ENCODE measurements at places on chromosomes 4 and X.

DNA sequence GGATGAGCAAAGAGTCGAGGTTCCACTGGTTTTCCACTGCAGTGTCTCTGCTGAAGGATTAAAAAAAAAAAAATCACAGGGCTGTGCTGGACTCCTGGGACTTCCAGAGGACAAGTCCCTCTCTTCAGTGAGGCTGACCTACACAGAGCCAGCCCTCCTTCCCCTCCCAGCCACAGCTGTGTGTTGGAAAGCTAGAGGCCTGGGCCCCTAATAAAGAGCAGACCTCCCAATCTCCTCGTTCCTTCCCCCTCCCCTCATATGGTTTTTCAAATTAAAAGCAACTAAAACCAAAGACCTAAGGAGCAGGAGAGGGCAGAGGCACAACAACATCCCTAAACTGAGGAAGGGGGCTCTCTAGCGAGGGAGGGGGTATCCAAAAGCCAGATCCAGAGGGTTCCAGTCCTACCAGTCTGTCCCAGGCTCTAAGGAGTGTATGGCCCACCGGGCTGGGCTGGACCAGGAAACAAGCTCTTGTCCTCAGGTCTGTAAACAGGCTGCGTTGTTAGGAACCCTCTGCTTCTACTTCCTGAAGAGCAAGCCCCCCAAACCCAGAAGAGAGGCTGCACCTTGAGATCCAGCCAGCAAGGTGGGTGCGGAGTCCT is 4.0 kb upstream of the PDGFRA start:
- no peaks in the 10 kb centered on the region for H3K36me3 ChIP-seq
- peaks cover 2% of the 10 kb centered on the region for H3K4me1 ChIP-seq
- H3K27ac ChIP-seq: no peak overlapping the region
- H3K4me3 ChIP-seq: no peak overlapping the region
- H3K27me3 ChIP-seq: no peaks in the 10 kb centered on the region

- no peak overlapping the region for H3K27ac ChIP-seq
- no peaks in the 10 kb centered on the region for H3K27me3 ChIP-seq
- H3K4me3 ChIP-seq: no peak overlapping the region
- peaks cover 6% of the 10 kb centered on the region for H3K4me1 ChIP-seq
- H3K36me3 ChIP-seq: no peaks in the 10 kb centered on the region
These were observed 103.7 kb upstream of the RAPGEF2 start for GRCh38 chr4:158999166-158999682.

GRCh38 chr4:105551965-105552746 is at the start of gene ARHGEF38:
TSS of gene ARHGEF38 (plus strand) at chr4:105552620. CDS start at chr4:105552766, 146 bp downstream.
- no peaks in the 10 kb centered on the region for H3K36me3 ChIP-seq
- no peaks in the 10 kb centered on the region for H3K27me3 ChIP-seq
- H3K4me3 ChIP-seq: no peak within 1 kb of the TSS
- DNase-seq: no peak
- no peaks in the 10 kb centered on the region for H3K4me1 ChIP-seq

- no peaks in the 10 kb centered on the region for H3K4me1 ChIP-seq
- DNase-seq: no peak
- H3K27ac ChIP-seq: no peak overlapping the region
- no peak overlapping the region for H3K4me3 ChIP-seq
These were observed 112.9 kb downstream of the PTPN13 start for GRCh38 chr4:86706923-86707597.

DNA sequence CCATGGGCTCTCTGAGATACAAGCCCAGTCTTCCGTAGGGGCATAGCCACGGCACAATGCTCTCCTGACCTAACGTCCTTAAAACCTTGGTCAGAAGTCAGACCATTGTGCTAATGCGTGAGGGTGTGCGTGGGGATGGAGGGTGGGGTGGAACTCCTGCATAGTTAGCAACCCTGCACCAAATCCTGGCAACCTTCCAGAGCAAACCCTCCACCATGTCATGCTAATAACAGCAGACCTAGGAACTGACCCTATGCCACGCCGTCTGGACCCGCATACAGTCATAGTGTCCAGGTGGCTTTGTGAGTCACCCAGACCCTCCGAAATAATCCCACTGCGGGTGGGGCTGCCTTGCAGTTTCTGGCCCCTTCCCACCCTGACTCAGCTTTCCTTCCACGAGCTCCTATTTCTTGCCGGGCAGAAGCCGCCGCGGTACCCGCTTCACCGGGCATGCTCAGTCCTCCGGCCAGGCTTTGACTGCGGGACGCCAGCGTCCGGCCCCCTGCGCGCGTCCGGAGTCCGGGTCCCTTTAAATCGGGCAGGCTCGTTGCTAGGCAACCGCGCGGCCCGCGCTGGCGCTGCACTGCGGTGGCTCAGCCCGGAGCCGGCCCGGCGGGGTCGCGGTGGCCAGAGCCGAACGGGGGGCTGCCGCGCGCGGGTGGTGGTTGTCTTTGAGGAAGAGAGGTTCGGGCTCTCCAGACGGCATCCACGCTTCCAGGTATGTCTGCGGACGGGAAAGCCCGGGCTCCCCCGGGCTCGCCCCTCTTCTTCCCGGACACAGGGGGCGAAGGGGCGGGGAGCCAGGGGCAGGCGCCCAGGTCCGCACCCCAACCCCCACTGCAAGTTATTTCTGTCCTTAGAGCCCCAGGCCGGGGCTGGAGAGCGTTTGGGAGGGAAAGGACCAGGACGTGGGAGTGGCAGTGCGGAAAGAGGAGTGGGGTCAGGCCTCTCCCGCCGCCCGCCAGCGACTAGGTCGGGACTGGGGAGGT is at the start of gene CCDC160:
Gene CCDC160 (plus strand): TSS at position 557 of the 989 bp plus-strand sequence. CDS start 7,619 bp downstream, outside the sequence.
- no peaks in the 10 kb centered on the region for H3K27me3 ChIP-seq
- DNase-seq: no peak
- H3K4me3 ChIP-seq: peak within 1 kb of the TSS; percentile 63
- H3K27ac ChIP-seq: no peak within 1 kb of the TSS
- H3K36me3 ChIP-seq: no peaks in the 10 kb centered on the region

DNA sequence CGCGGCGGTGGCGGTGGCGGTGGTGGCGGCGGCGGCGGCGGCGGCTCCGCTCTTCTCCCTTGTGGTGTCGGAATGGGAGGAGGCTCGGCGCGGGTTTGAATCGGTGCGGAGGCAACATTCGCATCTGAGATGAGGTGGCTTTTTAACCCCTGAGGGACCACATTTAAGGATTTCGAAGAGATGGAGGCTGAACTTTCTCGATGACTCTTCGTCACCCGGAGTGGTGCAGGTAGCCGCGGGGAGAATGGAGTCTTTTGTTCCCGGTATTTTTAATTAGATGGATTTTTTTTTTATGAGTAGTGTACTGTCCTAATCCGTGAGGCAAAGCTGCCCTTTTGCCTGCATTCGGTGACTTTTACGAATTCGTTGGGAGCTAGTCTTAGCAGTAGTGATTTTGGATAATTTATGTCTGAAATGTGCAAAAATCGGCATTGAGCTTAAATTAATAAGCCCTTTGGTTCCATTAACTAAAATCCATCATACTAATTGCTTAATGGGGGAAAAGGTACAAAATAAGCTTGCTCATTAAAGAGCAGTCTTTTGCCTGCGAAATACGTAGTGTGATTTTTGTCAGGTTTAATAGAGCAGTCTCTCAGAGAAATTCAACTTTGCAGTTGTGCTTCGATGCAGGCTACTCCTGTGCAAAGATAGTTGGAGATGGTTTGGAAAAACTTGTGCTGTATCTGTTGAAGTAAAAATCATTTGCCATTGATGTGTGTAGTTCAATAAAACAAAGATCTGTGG is 206.2 kb downstream of the TENM3 start:
- H3K4me3 ChIP-seq: peak overlapping the region; percentile 79
- no peaks in the 10 kb centered on the region for H3K36me3 ChIP-seq
- no peak for DNase-seq
- no peaks in the 10 kb centered on the region for H3K27me3 ChIP-seq
- H3K27ac ChIP-seq: no peak overlapping the region

- no peak overlapping the region for H3K27ac ChIP-seq
- peaks cover 3% of the 10 kb centered on the region for H3K4me1 ChIP-seq
- no peak overlapping the region for H3K4me3 ChIP-seq
- no peaks in the 10 kb centered on the region for H3K36me3 ChIP-seq
- no peaks in the 10 kb centered on the region for H3K27me3 ChIP-seq
These were observed 121.8 kb upstream of the GALNT7 start for GRCh38 chr4:173046818-173047217.

- no peak overlapping the region for H3K4me3 ChIP-seq
- H3K27me3 ChIP-seq: no peaks in the 10 kb centered on the region
- no peak for DNase-seq
- H3K36me3 ChIP-seq: no peaks in the 10 kb centered on the region
These were observed 147.0 kb downstream of the HS3ST1 start for GRCh38 chr4:11281720-11282119.

DNA sequence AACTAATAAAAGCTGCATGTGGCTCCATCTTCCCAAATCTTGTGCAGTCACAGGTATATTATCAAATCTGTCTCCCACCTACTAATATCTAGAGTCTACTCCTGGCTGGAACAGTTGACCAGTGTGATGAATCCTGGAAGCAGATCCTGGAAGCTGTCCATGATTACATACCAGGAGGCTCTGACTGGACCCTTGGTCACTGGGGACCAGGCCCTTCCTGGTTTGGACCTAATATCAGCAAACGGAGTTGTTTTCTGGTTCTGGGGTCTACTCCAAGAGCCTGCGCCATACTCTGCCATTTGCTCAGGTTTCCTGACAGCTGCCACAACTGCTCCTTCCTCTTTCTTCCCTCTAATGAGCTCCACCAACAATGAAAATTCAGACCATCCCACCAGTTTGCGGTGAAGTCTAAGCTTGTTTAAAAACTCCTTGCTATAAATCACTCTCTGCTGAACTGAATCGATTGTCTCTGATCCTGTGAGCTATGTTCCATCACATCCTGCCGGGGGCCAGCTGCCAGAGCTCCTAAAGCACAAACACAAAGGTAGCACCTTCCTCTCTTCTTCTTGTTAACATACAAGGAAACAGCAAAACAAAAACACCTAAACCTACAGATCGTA is 114.2 kb downstream of the PALLD start:
- H3K4me3 ChIP-seq: no peak overlapping the region
- peaks cover 17% of the 10 kb centered on the region for H3K4me1 ChIP-seq
- no peak overlapping the region for H3K27ac ChIP-seq
- H3K36me3 ChIP-seq: no peaks in the 10 kb centered on the region
- no peaks in the 10 kb centered on the region for H3K27me3 ChIP-seq

- no peaks in the 10 kb centered on the region for H3K4me1 ChIP-seq
- H3K27me3 ChIP-seq: no peaks in the 10 kb centered on the region
- H3K4me3 ChIP-seq: no peak overlapping the region
These were observed 334.9 kb downstream of the OPHN1 start for GRCh38 chrX:68098431-68098830.

GRCh38 chr4:56026596-56026995 is 77.9 kb downstream of the CEP135 start:
- H3K36me3 ChIP-seq: peaks cover 6% of the 10 kb centered on the region
- H3K27ac ChIP-seq: no peak overlapping the region
- H3K4me1 ChIP-seq: no peaks in the 10 kb centered on the region
- H3K4me3 ChIP-seq: no peak overlapping the region
- DNase-seq: no peak

- H3K4me3 ChIP-seq: no peak overlapping the region
- no peaks in the 10 kb centered on the region for H3K4me1 ChIP-seq
- H3K27ac ChIP-seq: no peak overlapping the region
These were observed 17.2 kb upstream of the SFRP2 start for GRCh38 chr4:153806073-153806472.

DNA sequence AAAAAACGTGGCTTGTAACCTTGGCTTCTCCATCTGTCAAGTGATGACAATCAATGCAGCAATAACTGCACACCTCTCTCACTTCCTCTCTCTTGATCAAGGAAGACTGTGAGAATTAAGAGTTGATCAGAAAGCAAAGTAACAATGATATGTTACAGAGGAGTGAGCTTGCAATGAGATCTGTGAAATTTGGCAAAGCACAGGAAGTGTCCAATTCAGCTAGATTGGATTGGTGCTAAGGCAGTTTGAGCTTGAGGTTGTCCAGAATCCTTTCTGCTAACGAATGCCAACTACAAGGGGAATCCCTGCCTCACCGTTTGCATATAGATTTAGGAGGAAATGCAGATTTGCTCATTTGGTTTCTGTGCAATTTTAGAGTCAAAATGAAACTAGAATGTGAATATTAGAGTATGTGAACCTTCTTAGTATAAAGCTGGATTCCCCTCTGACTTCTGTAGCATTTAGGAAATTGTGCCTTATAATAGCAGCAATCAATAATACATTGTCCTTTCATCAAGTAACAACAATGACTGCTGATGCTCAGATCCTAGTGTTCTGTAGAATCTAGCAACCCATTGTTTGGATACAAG is 346.4 kb downstream of the PTTG2 start:
- no peaks in the 10 kb centered on the region for H3K27me3 ChIP-seq
- no peaks in the 10 kb centered on the region for H3K36me3 ChIP-seq
- no peak for DNase-seq
- H3K4me1 ChIP-seq: no peaks in the 10 kb centered on the region
- H3K27ac ChIP-seq: no peak overlapping the region

- H3K36me3 ChIP-seq: no peaks in the 10 kb centered on the region
- no peaks in the 10 kb centered on the region for H3K4me1 ChIP-seq
- DNase-seq: no peak
- H3K27ac ChIP-seq: no peak overlapping the region
- no peak overlapping the region for H3K4me3 ChIP-seq
These were observed 1162.1 kb upstream of the IGFBP7 start for GRCh38 chr4:58272311-58272710.

- H3K4me3 ChIP-seq: no peak overlapping the region
- H3K27me3 ChIP-seq: no peaks in the 10 kb centered on the region
- no peak for DNase-seq
- H3K27ac ChIP-seq: no peak overlapping the region
- H3K4me1 ChIP-seq: no peaks in the 10 kb centered on the region
These were observed 21.1 kb upstream of the GPR50 start for GRCh38 chrX:151155234-151155633.

- H3K4me1 ChIP-seq: no peaks in the 10 kb centered on the region
- DNase-seq: no peak
- H3K36me3 ChIP-seq: no peaks in the 10 kb centered on the region
- H3K27me3 ChIP-seq: no peaks in the 10 kb centered on the region
These were observed 25.8 kb upstream of the VEGFC start for GRCh38 chr4:176818531-176818930.

GRCh38 chrX:51860679-51861078 is 32.7 kb upstream of the MAGED1 start:
- DNase-seq: no peak
- H3K27me3 ChIP-seq: no peaks in the 10 kb centered on the region
- no peaks in the 10 kb centered on the region for H3K36me3 ChIP-seq
- H3K4me3 ChIP-seq: no peak overlapping the region

- H3K36me3 ChIP-seq: no peaks in the 10 kb centered on the region
- H3K4me3 ChIP-seq: no peak overlapping the region
- H3K27me3 ChIP-seq: no peaks in the 10 kb centered on the region
- DNase-seq: no peak
- no peak overlapping the region for H3K27ac ChIP-seq
These were observed 46.6 kb upstream of the CHRNA9 start for GRCh38 chr4:40288566-40288965.

DNA sequence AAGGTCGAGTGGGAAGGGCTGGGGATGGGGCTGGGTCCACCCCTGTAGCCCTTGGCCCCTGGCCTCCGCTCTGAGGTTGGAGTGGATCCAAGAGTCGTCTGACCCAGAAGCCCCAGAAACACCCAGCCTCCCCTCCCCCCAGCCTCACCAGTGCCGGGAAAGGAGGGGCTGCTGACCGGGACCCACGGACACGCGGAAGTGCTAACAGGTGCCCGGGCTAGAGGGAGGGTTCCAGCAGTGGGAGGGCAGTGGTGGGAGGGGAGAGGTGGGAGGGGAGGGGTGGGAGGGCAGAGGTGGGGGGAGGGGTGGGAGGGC is 131.8 kb upstream of the NKX1-1 start:
- no peaks in the 10 kb centered on the region for H3K36me3 ChIP-seq
